ENCODE measurements at places on chromosomes 6 and 20.

GRCh38 chr6:40504274-40504673, 82.9 kb downstream of the LRFN2 start:
- DNase-seq, result no peak

- no peak for DNase-seq
These were observed 46.8 kb upstream of the NEDD9 start for GRCh38 chr6:11279284-11279689.

GRCh38 chr6:136118787-136119186, 131.3 kb downstream of the MTFR2 start:
- DNase-seq, result no peak

DNA sequence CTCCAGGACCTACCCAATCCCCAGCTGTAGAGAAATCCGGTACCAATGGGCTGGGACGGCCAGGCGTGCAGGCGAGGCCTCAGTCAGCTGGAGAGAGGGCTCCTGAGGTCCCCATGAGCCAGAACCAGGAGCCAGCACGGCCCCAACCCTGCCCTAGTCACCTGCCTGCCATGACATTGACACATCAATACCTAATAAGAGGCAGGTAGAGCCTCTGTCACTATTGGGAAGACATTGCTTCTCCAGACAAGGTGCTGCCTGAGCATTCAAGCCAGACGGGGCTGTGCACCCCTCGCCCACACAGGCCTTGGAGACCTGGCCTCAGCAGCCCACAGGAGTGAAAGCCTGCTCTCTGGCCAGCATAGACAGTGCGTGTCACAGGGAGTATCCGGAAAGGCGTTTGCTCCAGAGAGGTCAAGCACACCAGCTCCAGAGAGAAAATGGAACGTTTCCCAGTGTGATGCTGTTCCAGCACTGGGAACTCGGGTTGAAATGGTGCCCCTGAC, 3.5 kb downstream of the DLL1 start:
- no peak for DNase-seq

DNA sequence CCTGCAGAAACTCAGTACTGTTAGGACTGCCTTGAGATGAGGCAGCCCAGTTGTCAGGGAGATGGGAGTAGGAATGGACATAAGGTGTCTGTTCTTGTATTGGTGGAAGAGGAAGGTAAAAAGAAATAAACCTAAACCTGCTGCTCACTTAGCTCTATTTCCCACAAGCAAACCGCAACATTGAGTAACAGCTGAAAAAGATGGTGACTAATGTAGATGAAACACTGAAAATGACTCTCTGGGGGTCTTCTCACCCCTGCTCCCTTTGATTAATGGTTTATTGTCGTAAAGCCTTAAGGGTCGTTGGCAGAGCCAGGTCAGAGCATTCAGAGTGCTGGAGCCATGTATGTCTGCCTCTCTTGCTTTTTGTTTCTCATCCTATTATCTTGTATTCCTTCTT, 87.5 kb downstream of the FOXO3 start:
- DNase-seq, result no peak

DNA sequence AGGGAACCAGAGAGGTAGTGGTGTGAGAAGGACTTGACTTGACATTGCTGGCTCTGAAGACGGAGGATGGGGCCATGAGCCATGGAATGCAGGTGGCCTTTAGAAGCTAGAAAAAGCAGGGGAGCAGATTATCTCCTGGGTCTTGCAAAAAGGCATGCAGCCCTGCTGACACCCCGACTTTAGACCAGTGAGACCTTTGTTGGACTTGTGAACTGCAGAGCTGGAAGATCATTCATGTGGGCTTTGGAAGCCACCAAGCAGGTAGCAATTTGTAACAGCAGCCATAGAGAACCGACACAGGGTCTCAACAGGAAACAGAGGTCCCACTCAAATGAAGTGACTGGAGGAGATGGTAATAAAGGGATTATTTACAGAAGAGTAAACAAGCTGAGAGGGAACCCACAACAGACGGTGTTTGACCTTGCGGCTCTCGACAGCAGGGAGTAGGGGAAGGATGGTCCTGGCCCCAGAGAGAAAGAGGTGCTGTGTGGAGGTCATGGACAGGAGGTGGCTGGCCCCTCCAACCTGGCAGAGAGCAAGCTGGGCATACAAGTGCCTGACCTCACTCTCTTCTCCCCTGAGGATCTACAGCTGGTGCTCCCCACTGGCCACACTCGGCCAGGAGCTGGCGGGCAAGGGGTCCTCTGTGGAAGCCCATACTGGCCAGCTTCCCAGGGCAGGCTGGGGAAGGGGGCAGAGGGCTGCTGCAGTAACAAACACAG, 43.9 kb downstream of the SLC22A23 start:
- no peak for DNase-seq

- DNase-seq, result no peak
These were observed 96.9 kb downstream of the FAM120B start for GRCh38 chr6:170403451-170403850.

DNA sequence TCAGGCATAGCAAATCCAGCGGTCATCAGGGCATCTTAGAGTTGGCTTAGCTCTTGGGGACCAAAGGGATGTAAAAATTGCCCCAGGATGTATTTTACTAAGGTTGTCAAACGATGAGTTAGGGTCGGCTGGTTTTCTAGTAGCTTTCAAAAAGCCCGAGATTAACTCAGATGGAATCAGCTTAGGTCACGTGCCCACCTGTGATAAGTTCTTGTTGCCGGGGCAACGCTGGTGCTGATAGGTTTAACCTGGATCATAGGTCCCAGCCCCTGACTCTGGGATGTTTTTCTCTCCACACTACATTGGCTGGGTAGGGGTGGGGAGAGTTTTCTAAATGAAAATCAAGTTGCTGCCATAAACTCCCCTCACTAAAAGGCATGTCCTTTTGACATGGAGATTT, 257.3 kb upstream of the SULF2 start:
- no peak for DNase-seq

DNA sequence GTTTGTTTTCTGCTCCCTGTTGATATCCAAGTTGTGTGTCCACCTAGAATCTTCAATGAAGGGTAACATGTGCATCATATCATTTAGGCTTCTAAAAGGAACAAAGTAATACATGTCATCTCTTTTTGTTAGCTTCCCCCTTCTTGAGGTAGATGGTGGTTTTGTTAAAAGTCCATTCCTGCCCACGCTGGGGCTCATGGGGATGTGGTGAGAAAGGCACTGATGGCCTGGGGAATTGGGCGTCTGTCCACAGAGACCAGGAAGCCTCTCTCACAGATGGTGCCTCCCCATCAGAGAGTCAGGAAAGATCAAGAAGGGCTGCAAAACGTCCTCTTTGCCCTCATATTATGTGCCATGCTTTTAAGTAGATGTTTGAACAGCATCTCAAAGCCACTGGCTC, 32.5 kb downstream of the GNAS start:
- no peak for DNase-seq

DNA sequence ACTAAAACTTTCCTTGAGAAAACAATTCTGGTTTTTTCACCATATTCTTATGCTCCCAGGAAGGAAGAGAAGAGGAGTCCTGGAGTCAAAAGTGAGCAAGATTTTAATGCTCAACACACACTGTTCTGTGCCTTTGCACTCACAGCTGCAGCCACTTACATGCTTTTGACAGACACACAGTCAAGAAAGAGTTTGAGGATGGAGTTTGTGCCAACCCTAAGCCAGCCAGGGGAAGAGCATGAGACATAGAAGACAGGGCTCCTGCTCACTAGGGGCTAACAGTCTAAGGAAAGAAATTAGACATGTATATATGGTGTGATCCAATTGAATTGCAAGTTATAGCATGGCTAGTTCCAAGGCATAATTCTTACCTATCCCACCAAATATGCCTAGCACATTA, 37.1 kb upstream of the IL17A start:
- no peak for DNase-seq

DNA sequence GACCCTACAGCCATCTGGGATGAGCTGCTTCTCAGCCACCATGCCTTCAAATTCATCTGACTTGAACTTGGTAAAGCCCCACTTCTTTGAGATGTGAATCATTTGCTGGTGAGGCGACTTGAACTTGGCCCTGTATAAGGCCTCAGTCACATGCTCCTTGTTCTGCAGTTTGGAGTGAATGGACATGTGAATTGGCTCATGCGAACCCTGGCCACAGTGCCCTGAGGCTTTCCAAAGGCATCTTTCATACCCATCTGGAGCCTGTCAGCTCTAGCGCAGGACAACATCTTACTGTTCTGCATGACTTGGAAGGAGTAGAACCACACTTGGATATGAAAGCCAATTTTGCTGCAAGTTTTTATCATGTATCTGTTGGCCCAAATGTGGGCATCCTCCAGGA, 244.0 kb upstream of the FAM83B start:
- no peak for DNase-seq

DNA sequence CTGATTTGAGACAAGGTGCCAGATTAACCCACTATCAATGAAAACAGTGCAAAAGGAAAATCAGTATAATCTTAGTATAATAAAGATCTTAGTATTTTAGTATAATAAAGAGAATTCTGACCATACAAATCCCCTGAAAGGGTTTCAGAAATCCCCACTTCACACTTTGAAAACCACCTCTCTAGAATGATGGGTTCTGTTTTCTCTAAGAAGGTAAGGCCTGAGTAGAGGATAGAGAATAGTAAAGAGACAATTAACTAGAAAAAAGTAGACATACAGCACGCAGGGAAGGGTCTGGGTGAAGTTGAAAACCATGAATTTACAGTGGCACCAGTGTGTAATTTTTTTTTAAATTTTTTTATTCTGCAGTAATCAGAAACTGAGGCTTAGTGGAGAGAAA, 73.6 kb downstream of the REV3L start:
- DNase-seq, result no peak

GRCh38 chr20:37317316-37317715, 27.9 kb downstream of the MANBAL start:
- DNase-seq, result no peak

DNA sequence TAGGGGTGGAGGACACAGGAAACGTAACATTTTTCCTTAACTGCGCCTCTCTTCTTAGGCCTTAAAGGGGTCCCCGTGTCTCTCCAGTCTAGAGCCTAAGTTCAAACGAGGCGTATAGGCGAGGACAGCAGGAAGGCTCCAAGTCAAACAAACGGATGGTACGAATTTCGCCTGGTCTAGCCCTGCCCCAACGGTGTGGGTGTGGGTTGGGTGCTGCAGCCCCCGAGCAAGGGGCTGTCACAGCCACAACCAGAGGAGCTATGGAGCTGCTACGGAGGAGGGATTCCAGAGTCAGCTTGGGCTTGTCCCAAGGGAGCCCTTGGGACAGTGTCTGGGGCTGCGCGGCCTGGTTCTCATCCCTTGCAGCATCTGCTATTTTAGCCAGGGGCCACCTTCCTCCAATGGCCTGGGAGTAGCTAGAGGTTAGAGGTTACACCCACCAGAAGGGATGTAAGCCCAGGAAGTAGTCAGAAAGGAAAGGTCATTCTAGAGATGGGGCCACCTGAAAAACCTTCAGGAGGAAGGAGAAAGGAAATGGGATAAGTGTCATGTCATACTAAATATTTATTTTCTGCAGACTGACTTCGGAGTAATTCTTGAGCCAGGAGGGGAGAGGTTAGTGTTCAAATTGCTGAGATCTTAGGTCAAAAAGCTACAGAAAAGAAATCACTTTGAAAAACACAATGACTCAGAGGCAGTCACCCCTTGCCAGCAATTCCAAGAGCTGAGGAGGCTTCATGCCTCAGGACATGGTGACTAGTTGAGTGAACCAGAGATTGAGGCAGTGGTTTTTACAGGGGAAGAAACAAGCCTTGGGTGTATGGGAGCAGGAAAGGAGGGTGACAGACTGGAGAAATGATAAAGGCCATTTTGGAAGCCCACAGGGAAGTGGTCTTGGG, 21.7 kb downstream of the VPS52 start:
- DNase-seq, result no peak

DNA sequence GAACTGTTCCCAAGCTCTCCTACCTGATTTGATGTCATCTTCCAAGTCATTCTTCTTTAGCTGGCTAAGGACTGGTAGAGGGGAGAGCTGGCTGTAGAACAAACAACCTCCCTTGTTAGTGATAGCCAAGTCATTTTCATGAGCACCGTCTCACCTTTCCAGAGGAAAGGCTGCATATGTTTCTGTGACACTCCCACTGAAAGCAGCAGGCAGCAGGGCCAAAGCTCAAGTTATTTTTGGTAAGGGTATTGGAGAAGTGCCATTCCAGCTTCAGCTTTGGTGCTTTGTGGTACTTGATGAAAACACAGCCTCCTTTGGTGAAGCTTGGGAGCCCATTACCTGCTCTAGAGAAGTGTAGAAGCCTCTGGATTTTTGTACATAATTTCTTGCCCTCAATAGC, 5.4 kb upstream of the DOK5 start:
- no peak for DNase-seq

DNA sequence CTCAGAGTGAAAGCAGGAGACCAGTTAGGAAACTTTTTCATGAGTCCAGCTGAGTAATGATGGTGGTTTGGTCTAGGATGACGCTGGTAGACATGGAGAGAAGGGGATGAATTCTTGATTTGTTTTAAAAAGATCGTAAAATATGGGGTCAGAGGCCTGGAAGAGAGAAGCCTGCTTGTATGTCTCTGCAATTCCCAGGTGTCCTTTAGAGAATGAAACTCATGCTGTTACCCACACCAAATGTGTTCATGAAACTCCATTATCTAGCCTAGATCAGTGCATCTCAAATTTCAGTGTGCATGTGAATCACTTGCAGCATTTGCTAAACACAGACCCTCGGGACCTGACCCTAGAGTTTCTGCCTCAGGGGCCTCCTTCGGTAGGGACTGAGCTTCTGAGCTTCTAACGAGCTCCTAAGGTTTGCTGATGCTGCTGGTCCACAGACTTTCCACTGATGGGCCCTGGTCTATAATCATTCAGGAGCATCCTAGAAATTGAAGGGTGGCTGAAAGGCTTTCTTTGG, 302.0 kb upstream of the PLCB4 start:
- no peak for DNase-seq

- peak; percentile 6 for DNase-seq
These were observed 222.2 kb downstream of the PREX1 start for GRCh38 chr20:48605364-48606171.

DNA sequence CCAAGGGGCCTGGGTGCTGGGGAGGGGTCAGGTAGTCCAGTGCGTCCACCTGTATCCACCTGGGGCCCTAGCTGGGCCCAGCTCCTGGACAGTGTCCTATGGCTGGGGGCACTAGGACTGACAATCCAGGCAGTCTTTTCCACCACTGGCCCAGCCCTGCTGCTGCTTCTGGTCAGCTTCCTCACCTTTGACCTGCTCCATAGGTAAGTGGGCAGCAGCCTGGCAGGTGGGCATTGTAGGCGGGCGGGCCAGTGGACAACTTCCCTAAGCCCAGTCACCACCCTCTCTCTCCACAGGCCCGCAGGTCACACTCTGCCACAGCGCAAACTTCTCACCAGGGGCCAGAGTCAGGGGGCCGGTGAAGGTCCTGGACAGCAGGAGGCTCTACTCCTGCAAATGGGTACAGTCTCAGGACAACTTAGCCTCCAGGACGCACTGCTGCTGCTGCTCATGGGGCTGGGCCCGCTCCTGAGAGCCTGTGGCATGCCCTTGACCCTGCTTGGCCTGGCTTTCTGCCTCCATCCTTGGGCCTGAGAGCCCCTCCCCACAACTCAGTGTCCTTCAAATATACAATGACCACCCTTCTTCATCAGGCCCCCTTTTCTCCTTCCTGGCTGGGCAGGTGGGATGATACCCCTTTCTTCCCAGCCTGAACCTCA, 584 bp downstream of the C20orf141 start:
- no peak for DNase-seq

Measured in dorsolateral prefrontal cortex (tissue), 122 donors.